ENCODE measurements at places on chromosomes 11 and 22.

DNA sequence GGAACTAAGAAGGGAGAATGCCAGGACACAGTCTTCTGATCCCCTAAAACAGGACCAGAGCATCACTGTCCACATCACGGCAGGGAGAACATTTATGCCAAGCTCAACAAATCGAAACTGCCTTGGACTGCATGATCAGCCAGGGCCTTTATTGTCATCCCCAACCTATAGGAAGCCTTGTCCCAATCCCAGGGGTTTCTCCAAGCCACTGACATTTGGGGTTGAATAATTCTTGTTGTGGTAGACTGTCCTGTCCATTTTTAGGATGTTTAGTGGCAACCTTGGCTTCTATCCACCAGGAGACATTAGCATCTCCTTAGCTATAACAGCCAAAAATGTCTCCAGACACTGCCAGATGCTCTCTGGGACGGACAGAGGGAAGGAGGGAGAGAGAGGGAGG, 37.1 kb downstream of the RPL27A start:
- no peak for DNase-seq

GRCh38 chr11:115869780-115870431, 365.7 kb upstream of the CADM1 start:
- DNase-seq = no peak

DNA sequence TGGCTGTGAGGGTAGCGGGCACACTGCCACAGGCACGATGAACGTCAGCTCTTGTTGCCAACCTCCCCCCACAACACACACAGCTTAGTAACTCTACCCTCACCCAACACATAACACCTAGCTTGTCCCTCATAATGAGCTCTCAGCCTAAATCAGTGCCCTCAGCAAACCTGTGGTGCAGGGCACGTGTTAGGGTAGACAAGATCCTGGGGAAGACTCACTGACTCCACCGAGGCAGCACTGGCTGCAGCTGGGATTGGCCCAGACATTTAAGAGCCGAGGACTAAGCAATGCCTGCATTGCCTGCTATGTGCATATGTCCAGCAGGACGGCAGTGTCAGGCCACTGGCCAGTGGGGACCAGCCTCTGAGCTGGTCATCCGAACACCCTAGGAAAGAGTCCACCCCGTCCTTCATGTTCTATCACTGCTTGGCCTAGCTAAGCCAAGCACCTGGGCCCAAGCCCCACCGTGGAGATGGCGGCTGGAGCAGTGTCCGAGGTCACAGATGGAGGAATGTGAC, 32.9 kb upstream of the TRIM29 start:
- no peak for DNase-seq

- DNase-seq = no peak
Measured at GRCh38 chr11:45001466-45002165, 50.9 kb upstream of the TP53I11 start.

GRCh38 chr22:39654131-39654926, 83.8 kb downstream of the CACNA1I start:
- no peak for DNase-seq

GRCh38 chr11:13836666-13837065, 125.9 kb upstream of the SPON1 start:
- DNase-seq = no peak

- no peak for DNase-seq
Measured at GRCh38 chr11:9951807-9952206, 287.9 kb downstream of the SWAP70 start.

- no peak for DNase-seq
Measured at GRCh38 chr11:8218840-8219239, 44.8 kb downstream of the LMO1 start.

DNA sequence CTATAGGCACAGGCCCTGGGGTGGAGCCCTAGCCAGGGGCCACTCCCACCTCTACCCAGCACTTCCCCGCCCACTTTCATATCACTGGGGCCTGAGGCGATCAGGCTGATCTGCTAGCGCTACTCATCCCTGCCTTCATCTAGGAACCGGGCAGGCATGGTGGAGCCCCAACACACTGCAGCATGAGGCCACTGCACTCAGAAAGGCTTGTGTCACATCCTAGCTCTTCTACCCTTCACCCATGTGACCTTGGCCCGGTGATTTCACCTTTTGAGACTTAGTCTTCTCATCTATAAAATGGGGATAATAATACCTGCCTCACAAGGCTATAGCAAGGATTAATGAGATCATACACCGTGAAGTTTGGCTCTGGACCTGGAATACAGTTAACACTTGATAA, 18.1 kb upstream of the GDPD5 start:
- no peak for DNase-seq

GRCh38 chr11:69584160-69584559, 56.8 kb upstream of the CCND1 start:
- DNase-seq = no peak

- peak; percentile 6 for DNase-seq
Measured at GRCh38 chr11:27204529-27204928, 158.5 kb downstream of the CCDC34 start.

GRCh38 chr11:17930544-17931125, 82.2 kb downstream of the SERGEF start:
- no peak for DNase-seq

DNA sequence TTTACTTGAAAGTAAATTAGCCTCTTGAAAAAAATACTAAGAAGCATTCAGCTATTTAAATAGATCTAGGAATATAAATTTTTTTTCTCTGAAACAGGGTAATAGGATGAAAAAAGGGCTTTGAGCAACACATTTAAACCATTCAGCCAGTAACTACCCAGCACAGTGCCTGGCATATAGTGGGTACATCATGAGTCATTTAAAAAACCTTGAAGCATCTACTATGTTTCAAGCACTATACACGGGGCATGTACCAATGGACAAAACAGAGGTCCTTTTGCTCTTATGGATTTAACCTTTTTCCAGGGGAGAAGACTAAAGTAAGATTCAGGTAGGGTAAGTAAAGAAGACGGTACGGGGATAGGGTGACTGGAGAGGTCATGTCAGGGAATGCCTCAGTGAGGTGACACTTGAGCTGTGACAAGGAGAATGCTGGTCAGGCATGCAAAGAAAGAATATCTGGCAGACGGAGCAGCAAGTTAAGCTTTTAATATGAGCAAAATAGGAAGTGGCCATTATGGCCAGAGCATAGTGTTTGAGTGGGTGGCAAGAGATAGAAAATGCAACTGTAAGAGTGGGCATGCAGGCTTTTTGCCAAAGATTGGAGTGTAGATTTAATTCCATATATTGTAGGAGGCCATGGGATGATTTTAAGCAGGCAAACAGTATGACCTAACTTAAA, 101.1 kb downstream of the HIPK3 start:
- no peak for DNase-seq

- DNase-seq = no peak
Measured at GRCh38 chr11:47348859-47349258, 3.6 kb downstream of the MYBPC3 start.

GRCh38 chr11:100849009-100849900, 162.2 kb downstream of the ARHGAP42 start:
- no peak for DNase-seq

DNA sequence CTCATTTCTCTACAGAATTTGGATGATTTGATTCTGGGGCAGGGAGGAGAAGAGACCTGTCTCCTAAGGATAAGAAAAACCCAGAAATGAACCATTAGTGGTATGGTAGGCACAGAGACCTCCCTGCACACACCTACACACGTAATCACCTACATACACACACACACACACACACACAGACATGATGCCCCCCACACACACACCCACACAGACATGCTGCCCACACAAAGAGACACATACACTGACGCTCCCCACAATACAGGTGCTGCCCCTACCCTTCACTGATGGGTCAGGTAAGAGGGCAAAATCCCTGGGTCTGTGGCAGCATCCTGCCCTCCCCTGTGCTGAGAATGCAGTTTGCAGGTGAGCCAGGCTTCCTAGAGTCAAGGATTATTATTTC, 1.1 kb upstream of the SYT7 start:
- no peak for DNase-seq

DNA sequence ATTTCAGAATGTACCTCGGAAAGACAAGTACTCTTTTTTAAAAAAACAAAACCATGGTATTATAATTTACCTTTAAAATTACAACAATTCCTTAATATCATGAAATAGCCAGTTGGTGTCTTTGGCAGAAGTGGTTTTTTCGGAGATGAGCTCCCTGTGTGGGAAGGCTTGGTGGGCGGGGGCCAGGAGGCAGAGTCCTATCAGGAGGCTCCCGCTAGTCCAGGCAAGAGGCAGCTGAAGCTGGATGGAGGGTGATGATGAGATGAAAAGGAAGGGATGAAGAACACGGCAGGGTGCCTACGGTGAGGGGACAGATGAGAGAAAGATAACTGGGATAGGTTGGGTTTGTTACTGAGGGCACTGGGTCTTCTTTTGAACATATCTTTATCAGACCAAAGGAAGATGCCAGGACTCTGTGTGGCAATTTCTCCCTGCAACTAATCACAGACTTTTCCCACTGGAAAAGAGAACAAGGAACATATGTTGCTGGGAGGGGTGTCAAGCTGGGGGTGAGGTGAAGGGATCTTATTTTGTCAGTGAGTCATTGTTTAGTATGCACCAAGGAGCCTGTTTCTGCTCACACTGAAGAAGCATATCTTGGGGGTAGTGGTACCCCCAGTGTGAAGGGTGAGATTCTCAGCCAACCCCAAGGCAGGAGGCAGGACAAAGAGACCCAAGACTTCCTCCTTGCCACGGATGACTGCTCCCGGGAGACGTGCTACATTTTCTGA, 91.5 kb upstream of the YWHAH start:
- no peak for DNase-seq

DNA sequence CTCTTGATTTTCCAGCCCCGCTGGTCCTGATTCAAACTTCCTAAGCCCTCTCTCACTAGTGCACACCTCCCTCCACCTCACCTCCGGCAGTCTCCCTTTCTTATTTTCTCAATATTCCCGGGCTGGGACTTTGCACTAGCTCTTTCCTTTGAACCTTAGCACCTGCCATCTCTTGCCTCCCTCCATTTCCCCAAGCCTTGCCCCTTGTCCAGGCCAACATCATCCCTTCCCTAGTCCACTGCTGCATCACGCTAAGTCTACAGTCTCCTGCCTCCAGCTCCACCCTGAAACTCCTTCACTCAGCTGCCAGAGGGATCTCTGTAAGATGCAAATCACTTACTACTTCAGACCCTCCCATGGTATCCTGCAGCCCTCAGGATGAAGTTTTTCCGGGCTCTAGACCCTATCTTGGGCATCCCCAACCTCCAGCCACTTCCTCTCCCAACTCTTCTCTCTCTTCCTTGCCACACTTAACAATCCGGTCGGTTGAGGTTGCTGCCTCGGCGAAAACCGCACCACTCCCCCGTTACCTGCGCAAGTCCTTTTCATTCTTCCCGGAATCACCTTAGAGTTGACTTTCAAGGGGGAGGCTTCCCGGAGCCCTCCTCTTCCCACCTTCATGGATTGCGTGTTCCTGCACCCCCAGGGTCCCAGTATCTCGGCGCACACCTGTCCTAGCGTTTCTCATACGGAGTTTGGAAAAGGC, 42.7 kb downstream of the NECTIN1 start:
- no peak for DNase-seq

DNA sequence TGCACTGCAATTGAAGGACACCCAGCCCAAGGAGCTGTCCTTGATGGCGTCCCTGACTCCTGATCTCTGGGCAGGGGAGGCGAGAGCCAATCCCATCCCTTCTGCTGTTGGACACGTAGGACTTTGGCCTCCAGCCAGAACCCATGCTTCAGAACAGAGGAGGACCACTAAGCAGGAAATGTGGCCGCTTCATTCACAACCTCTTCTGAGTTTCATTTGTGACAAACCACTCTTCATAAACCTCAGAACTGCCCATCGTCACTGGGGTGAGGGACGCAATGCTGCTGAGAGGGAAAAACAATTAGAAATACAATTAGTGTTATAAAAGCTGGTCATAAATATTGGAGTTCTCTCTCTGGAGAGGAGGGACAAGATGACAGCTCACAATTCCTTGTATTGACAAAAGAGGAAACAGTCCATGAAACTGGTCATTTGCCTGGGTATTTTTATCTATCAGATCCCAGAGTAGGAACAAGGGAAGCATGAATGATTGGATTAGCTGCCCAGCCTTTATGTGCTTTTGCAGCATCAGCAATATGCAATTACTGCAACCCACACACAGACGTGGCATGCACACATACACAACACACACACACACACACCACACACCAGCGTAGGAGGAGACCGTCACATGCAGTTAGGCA, 216.5 kb upstream of the CADM1 start:
- DNase-seq = no peak

DNA sequence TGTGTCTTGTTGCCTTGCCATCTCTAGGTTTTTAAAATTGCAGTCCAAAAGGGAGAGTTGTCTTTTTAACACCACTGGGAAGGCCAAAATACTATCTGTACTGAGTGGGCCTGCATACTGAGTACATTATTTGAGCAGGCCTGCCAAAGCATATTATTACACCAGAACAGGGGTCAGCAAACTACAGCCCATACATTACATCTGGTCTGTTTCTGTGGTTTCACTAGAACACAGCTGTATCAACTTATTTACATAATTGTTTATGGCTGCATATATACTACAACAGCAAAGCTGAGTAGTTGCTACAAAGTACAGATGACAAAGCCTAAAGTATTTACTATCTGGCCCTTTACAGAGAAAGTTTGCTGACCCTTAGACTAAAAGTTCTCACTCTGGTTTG, 74.0 kb downstream of the USP35 start:
- no peak for DNase-seq

GRCh38 chr22:31272522-31273446, 19.5 kb downstream of the PIK3IP1 start:
- DNase-seq = peak; percentile 37

DNA sequence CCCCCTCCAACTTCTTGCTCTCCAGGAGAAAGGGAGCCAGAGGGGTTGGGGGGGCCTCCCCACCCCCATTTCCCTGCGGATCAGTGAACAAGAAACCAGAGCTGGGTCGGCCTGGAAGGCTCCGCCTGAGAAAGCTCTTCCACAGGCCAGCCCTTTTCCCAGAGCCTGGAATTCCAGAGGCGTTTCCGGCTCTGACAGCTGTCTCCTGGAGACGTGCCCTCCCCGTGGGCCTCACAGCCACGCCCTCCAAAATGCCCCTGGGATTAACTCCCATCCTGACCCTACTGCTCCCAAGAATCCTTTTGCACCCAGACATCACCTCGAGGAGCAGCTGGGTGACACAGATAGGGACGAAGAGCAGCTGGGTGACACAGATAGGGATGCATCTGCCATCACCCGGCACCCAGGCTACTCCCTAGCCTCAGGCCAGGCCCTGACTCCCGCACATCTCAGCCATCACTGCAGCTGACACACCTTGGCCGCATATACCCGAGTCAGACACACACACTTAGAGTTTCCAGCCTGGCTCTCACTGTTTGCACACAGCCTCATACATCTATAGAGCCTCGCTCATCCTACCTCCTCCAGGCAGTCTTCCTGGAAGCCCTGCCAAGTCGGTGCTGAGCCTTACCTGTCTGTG, 7.6 kb upstream of the CDC42EP1 start:
- no peak for DNase-seq

DNA sequence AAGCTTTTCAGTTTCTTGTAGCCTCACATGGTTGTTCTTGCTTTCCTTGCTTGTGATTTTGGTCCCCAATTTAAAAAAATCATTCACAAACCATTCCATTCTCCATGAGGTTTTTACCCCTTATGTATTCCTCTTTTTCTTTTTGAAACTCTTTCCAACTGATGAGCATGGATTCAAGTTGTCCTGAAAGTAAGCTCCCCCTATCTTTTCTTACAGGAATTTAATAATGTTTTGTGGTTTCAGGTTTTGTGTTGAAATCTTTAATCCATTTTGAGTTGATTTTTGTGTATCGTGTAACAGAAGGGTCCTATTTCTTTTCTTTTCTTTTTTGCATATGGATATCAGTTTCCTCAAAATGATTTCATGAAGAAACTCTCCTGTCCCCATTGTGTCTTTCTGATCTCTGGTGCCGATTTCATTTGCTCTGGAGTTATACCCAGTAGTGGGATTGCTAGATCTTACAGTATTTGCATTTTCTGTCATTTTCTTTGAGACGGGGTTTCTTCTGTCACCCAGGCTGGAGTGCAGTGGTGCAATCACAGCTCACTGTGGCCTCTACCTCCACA, 58.5 kb downstream of the LRRC74B start:
- DNase-seq = no peak
